ENCODE measurements at places on chromosomes 1 and 21.
A peak's percentile ranks its signal among the peaks of the same experiment; 100 is the strongest.

DNA sequence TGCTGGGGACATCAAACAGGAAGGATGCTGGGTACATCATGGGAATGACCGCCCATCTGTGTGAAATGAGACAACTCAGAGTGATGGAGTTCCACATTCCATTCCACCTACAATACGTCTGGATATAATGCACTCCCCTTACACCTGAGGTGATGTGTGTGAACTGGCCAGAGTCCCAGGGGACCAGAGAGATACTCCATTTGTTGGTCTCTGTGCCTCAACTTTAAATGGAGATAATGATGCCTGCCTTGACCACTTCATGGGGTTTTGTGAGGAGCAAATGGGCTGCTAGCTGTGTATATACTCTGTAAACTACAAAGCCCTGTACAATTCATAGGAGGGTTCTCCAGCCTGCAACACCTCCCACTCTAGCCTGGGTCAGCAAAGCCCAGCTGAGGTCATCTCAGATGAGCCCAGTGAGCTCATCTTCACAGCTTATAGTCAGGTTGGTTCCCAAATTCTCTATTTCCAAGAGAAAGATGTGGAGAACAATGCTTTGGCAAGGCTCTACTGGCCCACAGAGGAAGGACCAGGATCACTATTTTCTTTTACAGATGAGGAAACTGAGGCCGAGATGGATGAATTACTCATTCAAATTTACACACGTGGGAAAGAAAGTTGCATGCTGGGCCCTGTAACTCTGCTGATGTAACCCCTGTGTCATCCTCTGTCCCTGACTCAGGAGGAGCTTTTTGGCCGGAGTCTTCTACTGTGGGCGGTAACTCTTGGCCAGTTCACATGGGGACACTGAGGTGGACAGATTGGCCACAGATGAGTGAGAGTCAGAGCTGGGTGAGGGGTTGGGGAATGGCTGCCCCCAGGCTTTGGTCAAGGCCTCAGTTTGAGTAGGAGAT is 105.6 kb upstream of the GCLM start:
- DNase-seq: no peak

GRCh38 chr1:36553591-36554322 is 71.0 kb upstream of the CSF3R start:
- peak; percentile 56 for DNase-seq

DNA sequence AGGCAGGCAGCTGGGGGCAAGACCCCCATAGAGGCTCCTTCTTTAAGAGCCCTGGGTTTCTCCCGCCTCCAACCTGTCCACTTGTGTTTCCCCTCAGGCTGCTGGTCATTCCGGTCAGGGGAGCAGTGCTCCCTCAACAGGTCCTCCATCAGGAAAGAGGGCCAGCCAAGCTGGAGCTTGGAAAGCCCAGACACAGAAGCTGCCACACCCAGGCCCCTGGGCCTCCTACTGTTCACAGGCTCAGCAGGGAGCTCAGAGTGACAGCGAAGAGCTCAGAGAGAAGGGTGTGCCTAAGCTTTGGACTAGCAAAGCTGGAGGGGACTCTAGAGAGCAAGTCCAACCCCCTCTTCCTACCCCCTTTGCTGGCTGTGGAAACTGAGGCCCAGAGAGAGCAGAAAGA is 10.3 kb upstream of the CDCP2 start:
- no peak for DNase-seq

DNA sequence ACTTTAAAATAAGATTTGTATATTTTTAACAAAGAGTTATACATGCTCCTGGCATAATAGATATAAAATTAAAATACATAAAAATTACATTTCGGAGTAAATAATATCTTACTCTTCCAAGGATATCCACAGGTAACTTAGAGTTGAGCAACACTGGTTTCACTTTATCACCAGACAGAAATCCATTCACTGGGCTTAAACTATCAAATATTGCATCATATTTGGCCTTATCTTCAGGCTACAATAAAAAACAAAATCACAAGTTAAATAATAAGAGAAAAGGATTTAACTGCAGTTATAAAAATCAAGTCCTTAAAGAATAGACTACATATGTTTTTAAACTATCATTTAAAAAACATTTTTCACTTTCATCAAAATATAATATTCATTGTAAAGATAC is 55.5 kb downstream of the EPS15 start:
- no peak for DNase-seq

- no peak for DNase-seq
These were observed 15.9 kb upstream of the IFI6 start for GRCh38 chr1:27687906-27688305.

Data from stimulated activated CD4-positive, alpha-beta T cell treated with anti-CD3 and anti-CD28 coated beads, Interleukin-4, amount 100 ng/mL, for 48 hours (primary cell).